Stimulated activated CD4-positive, alpha-beta T cell treated with anti-CD3 and anti-CD28 coated beads, Interleukin-12 subunit alpha, Interleukin-12 subunit beta, amount 100 ng/mL, for 4 hours (primary cell): ENCODE measurements at places on chromosomes 3 and 15.

DNA sequence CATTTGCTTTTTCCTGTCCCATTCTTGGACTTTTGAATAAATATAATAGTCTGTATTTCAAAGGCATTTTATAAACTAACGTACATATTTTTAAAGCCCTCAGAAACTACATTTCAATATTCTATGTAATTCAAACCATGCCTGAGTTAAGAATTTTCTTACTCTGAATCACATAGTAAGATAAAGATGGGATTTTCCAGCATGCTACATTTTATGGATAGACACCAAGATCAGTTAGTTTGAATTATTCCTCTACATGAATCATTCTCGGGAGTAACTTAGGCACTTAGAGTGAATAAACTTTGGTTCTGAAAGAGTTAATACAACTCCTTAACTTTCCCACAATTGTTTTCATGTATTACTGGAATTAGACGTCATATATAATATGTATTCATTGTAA lies 713.3 kb upstream of the CBLB start:
- DNase-seq: no peak

GRCh38 chr3:15889936-15890335 lies 92.2 kb upstream of the ANKRD28 start:
- DNase-seq: no peak

- no peak for DNase-seq
Observed at GRCh38 chr15:69983696-69984265, 113.9 kb downstream of the TLE3 start.

- DNase-seq: no peak
Observed at GRCh38 chr15:42804739-42805138, 67.8 kb upstream of the CDAN1 start.

GRCh38 chr3:114242947-114243346 lies 5.6 kb upstream of the ZNF80 start:
- no peak for DNase-seq

DNA sequence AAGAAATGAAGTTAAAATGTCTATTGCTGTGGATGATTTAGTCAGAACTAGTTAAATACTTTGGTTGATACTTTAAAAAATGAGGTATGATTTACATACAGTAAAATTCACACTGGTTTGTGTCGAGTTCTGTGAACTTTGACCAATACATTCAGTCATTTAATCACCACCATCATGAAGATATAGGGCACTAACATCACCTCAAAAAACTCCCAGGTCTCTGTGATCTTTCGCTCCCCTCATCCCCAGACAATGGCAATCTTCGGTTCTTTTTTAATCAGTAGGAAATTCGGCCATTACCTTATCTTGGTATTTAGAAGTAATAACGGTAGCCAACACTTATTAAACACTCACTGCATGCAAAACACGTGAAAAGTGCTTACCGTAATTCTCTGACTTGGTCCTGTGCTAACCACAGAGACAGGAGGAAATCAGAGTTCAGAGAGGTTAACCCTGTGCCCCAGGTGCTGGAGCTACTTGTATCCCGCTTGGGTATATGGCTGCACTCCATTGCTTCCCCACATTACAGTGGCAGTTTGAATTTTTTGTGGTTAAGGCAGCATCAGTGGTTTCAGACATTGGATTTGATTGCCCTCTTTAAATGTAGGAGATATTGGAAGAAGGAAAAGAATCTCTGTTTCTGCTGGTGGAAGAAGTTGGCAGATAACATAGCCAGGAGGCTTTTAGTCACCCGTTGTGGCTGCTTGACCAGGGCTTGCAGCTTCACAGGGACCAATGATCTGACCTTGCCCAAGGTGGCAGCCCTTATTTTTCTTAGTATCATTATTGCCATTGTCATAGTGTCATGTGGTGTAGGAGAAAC lies 4.2 kb downstream of the PLCL2 start:
- no peak for DNase-seq

- no peak for DNase-seq
Observed at GRCh38 chr3:69500604-69501003, 114.7 kb upstream of the FRMD4B start.

- DNase-seq: no peak
Observed at GRCh38 chr3:35438101-35438500, 201.2 kb upstream of the ARPP21 start.

DNA sequence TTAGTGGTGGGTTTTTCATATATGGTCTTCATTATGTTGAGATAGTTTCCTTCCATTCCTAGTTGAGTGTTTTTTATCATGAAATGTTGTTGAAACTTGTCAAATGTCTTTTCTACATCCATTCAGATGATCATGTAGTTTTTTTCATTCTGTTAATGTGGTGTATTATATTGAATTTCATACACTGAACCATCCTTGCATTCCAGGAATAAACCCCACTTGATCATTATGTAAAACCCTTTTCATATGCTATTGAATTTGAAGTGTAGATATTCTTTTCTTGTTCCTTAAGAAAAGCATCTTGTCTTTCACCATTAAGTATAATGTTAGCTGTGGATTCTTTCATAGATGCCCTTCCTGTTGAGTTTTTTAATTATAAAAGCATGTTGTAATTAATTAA lies 42.9 kb downstream of the PIAS1 start:
- no peak for DNase-seq

GRCh38 chr3:146598535-146598934 lies 6.6 kb downstream of the PLSCR5 start:
- DNase-seq: no peak

DNA sequence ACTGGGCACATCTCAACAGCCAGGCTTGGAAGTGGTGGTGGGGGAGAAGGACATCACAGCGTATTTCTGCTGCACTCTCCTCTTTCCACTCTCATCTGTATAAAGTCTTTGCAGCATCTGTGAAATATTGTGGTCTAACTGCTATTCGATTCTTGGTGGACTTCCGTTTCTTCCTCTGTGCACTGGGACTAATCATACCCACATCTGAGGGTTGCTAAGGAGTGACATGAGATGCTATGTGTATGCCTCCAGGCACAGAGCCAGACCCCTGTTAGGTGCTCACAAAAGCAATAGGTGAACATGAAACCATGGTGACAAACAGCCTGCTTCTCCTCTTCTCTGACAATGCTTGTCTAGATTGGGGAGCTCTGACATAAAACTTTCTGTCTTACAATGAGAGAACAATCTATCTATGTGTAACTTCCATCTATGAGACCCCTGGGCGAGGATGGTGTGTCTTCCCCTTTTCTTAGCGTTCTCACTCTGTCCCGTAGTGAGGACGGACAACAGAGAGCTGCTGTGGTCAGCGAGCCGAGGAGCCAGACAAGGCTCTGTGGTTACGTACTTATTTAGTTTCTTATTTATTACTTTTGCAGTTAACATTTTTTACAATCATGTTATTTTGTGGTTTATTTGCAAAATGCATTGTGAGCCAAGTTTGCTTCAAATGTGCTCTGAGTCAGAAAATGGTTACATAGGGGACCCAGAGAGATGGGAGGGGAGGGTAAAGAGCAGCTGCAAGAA lies 196.7 kb upstream of the TPRG1 start:
- DNase-seq: no peak

DNA sequence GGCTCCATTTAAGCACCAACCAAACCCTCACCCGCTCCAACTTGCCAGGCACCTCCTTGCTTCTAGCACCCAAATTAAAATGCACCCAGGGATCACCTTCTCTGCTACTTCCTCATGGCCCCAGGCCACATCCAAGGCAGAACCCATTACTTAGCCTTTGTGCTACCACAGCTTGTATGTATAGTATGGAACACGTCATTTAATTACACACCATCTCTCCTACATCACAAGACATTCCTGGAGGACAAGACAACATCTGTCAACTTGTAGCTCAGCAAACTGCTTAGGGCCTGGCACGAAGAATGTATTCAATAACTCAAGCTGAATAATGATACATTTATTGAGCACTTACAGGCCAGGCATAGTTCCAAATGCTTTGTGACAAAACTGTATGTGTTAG lies 23.3 kb downstream of the ZDHHC3 start:
- DNase-seq: no peak

DNA sequence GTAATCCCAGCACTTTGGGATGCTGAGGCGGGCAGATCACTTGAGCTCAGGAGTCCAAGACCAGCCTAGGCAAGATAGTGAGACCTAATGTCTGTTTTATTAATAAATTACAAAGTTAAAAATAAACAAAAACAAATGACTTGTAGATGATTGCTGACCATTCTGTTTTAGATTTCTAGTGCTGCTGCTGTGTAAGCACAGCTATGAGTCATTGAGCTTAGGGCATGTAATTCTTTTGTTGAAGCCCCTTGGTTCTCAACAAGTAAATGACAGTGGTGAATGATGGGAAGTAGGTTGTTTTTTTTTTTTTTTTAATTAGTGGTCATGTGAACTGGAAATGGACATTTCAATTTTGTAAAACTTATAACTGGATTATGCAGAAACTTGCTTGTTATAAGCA lies 63.3 kb downstream of the LEO1 start:
- no peak for DNase-seq

GRCh38 chr3:30826531-30826942 lies 67.9 kb downstream of the GADL1 start:
- no peak for DNase-seq

DNA sequence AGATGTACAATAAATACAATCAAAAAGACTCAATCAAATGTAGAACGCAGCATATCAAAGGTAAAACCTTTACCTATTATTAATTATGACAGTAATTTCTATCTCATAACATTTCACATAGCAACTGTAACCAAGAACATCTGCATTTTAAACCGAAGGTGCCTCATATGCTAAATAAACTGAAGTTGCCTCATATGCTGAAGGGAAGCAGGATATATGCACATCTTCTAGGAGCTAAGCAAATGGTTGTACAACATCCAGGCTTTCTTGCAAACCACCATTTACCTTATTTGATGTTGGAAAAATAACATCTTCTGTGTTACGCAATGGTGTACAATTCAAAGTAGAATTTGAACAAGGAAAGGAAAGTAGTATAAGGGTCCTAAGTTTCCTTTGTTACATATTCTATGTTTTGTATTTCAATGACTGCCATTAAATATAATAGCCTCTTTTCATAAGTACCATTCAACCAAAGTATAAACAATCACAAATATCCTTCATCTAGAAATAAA lies 145.9 kb downstream of the SATB1 start:
- no peak for DNase-seq

GRCh38 chr3:95586754-95587153 lies 1227.6 kb upstream of the EPHA6 start:
- no peak for DNase-seq

GRCh38 chr3:137514853-137515252 lies 249.3 kb upstream of the SOX14 start:
- no peak for DNase-seq

GRCh38 chr15:32908135-32908801 lies 190.5 kb downstream of the GREM1 start:
- no peak for DNase-seq

GRCh38 chr3:187696021-187696420 lies 6.3 kb downstream of the RTP2 start:
- DNase-seq: no peak

DNA sequence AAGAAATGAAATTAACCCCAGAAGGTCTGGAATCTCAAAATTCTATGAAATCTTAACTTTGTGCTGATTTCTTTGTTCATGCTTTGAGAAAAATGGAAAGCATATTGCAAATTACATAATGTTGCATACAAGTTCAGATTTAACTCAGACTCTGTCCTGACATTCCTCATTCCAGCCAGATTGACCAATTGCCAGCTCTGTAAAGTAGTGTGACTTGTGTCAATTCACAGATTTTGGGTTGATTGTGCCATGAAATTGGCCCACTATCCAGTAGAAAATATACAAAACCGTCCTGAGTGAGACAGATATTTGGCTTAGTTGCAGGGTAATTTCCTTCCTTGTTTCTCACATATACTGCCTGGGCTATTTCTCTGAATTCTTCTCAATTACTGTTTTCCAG lies 1312.6 kb downstream of the ROBO1 start:
- no peak for DNase-seq

DNA sequence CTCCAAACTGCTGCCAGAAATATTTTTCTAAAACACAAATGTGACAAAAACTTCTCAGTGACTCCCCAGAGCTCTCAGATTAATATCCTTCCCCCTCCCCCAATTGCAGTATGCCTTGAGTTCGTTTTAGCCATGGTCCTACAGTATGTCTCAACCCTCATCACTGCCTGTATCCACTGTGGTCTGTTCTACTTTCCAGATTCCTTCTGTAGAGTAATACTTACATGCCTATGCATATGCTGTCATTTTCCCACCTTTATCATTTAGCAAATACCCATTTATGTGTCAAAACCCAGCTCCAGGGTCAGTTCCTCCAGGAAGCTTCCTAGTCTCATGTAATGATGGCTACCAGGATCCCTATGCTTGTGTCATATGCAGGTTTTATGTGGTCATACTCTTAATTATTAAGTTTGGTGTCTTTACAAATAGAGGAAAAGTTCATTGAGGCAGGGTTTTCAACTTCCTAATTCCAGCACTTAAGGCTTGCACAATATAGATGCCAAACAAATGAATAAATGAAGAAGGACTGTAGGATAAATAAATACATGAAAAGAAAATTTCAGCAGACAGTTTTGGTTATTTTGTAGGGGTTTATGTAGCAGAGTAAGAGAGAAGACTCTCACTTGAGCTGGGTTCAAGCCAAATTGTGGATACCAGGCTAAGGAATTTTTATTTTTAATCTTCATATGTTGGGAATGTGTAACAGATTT lies 170.8 kb downstream of the ALCAM start:
- no peak for DNase-seq

- DNase-seq: no peak
Observed at GRCh38 chr3:160811237-160811548, 55.2 kb downstream of the PPM1L start.

GRCh38 chr3:33592999-33593398 lies 125.1 kb downstream of the CLASP2 start:
- DNase-seq: no peak

- DNase-seq: no peak
Observed at GRCh38 chr15:61185759-61186158, 43.3 kb downstream of the RORA start.

DNA sequence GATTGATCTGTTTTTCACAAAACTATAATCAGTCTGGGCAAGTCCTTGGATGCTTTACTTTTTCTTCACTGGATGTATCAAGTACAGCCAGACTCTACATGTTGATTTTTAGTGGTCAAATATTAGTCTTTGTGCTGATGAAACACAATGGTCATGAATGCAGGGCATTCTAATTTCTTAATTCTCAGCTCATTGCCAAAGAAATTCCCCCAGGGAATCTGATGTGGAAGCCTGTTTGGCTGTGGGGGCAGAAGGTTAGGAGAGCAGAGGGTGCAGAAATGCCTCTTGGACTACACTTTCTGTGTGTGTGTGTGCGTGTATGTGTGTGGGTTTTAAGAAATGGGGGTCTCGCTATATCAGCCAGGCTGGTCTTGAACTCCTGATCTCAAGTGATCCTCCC lies 48.7 kb upstream of the HACD2 start:
- DNase-seq: no peak

- DNase-seq: no peak
Observed at GRCh38 chr3:81105206-81105605, 656.2 kb downstream of the GBE1 start.

- no peak for DNase-seq
Observed at GRCh38 chr15:73530649-73531048, 87.7 kb downstream of the REC114 start.

- no peak for DNase-seq
Observed at GRCh38 chr15:38818157-38818790, 253.7 kb upstream of the RASGRP1 start.
